ENCODE measurements at places on chromosomes 16 and 17.
A peak's percentile ranks its signal among the peaks of the same experiment; 100 is the strongest.

DNA sequence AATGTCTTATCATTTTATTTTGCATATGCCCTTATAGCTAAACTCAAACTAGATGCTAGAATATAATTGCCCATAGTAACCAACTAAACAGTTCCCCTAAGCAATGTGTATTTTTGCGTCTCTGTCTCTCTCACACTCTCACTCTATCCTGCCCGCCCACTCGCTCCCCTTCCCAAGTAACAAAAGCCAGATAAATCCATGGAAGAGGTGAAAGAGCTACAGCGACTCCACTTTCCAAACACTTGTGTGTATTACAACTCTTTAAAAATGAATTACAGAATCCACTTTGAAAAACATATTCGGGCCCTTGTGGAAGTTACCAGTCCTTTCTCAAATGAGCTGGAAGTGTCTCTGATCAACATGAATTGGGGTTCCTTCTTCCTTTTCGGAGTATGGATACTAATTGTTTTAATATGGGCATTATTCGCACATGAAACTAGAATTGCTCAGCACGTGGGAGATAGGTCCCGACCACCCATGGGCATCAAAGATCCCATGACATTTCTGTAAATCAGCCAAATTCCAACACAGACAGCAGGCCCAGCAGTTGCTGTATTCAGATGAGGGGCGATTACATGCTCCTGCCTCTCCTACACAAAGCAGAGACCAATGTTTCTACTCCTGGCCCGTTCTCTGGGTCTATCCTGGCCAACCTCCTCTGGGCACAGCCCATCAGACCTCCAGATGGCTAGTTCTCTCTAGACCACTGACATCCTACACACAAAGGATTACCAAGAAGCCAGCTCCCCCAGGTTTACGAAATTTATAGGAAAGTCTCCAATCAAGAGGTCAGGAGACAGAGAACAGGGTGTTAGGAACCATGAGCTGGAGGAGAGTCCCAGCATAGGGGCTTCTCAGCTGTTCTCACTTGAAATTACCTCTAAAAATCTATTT lies 121.5 kb downstream of the ZFHX3 start:
- DNase-seq: no peak

DNA sequence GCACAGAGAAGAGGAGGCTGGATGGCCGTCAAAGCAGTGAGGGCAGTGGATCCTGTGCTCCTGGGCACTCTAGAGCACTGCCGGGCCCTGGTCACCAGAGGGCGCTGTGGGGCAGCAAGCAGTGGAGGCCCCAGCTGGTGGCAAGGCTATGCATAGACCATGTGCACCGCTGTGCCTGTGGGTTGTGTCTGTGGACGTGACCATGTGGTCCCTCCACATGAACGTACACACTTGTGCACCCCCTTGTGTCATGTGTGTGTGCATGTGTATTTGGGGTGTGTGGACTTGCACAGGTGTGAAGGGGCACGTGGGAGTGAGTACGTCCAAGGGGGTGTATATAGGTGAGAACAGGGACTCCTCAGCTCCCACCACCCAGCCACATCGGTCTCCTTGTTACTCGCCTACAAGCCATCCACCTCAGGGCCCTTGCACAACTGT lies 4.4 kb upstream of the MAP2K3 start:
- peak; percentile 90 for DNase-seq

GRCh38 chr17:12022310-12022709 lies 1.6 kb downstream of the MAP2K4 start:
- no peak for DNase-seq

GRCh38 chr17:18017958-18018357 lies 21.0 kb downstream of the ATPAF2 start:
- no peak for DNase-seq
